ENCODE measurements at places on chromosomes 5 and 9.

DNA sequence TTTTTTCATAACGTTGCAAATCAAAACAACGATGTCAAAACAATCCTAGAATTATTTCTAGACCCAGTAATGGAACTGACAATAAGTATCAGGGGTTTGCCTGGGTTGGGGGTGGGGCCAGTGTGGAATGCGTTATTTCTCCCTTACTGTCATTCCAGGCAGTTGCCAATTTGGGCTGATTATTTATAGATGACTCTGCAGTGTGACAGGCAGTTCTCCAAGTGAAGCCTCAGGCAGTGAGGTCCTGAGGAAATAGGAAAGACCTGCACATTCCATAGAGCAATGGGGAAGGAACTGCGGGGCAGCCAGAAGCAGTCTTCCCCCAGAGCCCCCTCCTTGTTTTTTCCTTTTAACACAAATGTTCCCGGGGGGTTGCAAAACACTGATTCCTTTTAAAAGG, 179.0 kb downstream of the YTHDC2 start:
- no peaks in the 10 kb centered on the region for H3K27me3 ChIP-seq
- H3K27ac ChIP-seq: no peak overlapping the region
- DNase-seq: no peak
- no peaks in the 10 kb centered on the region for H3K36me3 ChIP-seq

GRCh38 chr5:117242028-117242427, 667.4 kb upstream of the SEMA6A start:
- H3K4me1 ChIP-seq: peaks cover 32% of the 10 kb centered on the region
- H3K4me3 ChIP-seq: no peak overlapping the region
- H3K27me3 ChIP-seq: no peaks in the 10 kb centered on the region
- no peaks in the 10 kb centered on the region for H3K36me3 ChIP-seq
- no peak for DNase-seq
- no peak overlapping the region for H3K27ac ChIP-seq

GRCh38 chr5:8730194-8730593, 815.7 kb downstream of the SEMA5A start:
- H3K4me3 ChIP-seq: no peak overlapping the region
- H3K27ac ChIP-seq: no peak overlapping the region
- no peak for DNase-seq
- no peaks in the 10 kb centered on the region for H3K36me3 ChIP-seq
- H3K4me1 ChIP-seq: no peaks in the 10 kb centered on the region
- no peaks in the 10 kb centered on the region for H3K27me3 ChIP-seq

GRCh38 chr5:168001318-168001717, 290.1 kb upstream of the WWC1 start:
- no peaks in the 10 kb centered on the region for H3K27me3 ChIP-seq
- DNase-seq: no peak
- no peak overlapping the region for H3K27ac ChIP-seq
- H3K4me1 ChIP-seq: peaks cover 52% of the 10 kb centered on the region

- H3K27me3 ChIP-seq: no peaks in the 10 kb centered on the region
- no peak overlapping the region for H3K27ac ChIP-seq
- no peaks in the 10 kb centered on the region for H3K36me3 ChIP-seq
- H3K4me3 ChIP-seq: no peak overlapping the region
- peaks cover 10% of the 10 kb centered on the region for H3K4me1 ChIP-seq
These were observed 307.8 kb upstream of the SGCD start for GRCh38 chr5:156019130-156019529.

GRCh38 chr5:119264186-119264585, 91.6 kb upstream of the TNFAIP8 start:
- H3K4me3 ChIP-seq: no peak overlapping the region
- H3K27ac ChIP-seq: peak overlapping the region; percentile 78

- peaks cover 62% of the 10 kb centered on the region for H3K27me3 ChIP-seq
- peak overlapping the region; percentile 30 for H3K4me3 ChIP-seq
- H3K27ac ChIP-seq: no peak overlapping the region
- H3K36me3 ChIP-seq: no peaks in the 10 kb centered on the region
- DNase-seq: no peak
These were observed 2.4 kb downstream of the PRRX2 start for GRCh38 chr9:129667850-129668249.

GRCh38 chr9:10127867-10128266, 484.9 kb downstream of the PTPRD start:
- H3K4me1 ChIP-seq: no peaks in the 10 kb centered on the region
- DNase-seq: no peak
- H3K36me3 ChIP-seq: no peaks in the 10 kb centered on the region
- no peak overlapping the region for H3K4me3 ChIP-seq

DNA sequence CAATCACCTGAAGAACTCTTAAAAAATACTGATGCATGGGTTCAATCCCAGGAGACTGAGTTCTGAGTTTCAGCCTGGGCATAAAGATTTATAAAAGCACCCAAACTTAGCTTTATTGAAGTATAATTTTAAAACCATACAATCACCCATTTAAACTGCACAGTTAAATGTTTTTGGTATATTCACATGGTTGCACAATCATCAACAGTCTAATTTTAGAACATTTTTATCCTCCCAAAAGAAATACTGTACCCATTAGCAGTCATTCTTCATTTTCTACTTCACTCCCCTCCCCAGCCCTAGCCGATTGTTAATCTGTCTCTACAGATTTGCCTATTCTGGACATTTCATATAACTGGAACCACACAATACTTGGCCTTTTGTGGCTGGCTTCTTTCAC, 141.7 kb downstream of the ARSB start:
- no peak overlapping the region for H3K27ac ChIP-seq
- peaks cover 17% of the 10 kb centered on the region for H3K36me3 ChIP-seq
- peaks cover 5% of the 10 kb centered on the region for H3K4me1 ChIP-seq
- H3K4me3 ChIP-seq: no peak overlapping the region
- no peak for DNase-seq
- H3K27me3 ChIP-seq: no peaks in the 10 kb centered on the region

DNA sequence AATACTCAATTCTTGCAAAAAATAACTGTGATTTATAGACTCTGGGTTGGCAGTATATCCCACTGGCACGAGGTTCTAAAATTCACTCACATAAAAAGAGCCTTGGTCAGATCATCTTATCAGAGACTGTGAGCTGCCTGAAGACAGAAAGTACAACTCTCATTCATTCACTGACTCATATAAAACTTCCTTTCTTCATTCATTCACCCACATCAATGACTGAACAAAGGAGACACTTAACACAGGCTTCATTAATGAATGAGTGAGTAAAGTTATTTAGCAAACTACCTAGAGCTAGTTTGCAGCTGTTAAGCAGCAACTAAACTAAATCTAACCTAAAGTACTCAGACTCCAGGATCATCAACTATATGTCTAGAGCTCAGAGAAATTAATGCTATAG, 214.7 kb downstream of the DENND1A start:
- peaks cover 4% of the 10 kb centered on the region for H3K36me3 ChIP-seq
- no peak overlapping the region for H3K27ac ChIP-seq
- no peak overlapping the region for H3K4me3 ChIP-seq

GRCh38 chr9:136345281-136346156, 18.0 kb downstream of the DNLZ start:
- no peaks in the 10 kb centered on the region for H3K36me3 ChIP-seq
- no peaks in the 10 kb centered on the region for H3K27me3 ChIP-seq
- H3K4me3 ChIP-seq: no peak overlapping the region
- H3K27ac ChIP-seq: no peak overlapping the region
- peaks cover 10% of the 10 kb centered on the region for H3K4me1 ChIP-seq

DNA sequence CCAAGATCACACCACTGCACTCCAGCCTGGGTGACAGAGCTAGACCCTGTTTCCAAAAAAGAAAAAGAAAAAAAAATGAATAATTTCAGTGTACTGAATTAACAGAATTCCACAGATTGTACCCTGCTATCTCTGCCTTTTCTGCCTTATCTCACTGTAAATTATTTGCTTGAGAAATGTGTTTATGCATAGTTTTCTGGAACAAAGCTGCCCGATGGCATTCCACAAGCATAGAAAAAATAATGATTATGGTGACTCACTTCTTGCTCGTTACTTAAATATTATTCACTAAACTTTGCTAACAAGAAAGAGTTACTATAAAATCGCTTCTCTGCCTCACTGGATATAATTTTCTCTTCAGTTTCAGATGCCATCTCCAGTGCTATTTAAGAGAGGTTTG, 88.7 kb upstream of the FAM169A start:
- H3K4me1 ChIP-seq: peaks cover 39% of the 10 kb centered on the region
- no peak for DNase-seq
- H3K36me3 ChIP-seq: peaks cover 3% of the 10 kb centered on the region
- H3K4me3 ChIP-seq: no peak overlapping the region

DNA sequence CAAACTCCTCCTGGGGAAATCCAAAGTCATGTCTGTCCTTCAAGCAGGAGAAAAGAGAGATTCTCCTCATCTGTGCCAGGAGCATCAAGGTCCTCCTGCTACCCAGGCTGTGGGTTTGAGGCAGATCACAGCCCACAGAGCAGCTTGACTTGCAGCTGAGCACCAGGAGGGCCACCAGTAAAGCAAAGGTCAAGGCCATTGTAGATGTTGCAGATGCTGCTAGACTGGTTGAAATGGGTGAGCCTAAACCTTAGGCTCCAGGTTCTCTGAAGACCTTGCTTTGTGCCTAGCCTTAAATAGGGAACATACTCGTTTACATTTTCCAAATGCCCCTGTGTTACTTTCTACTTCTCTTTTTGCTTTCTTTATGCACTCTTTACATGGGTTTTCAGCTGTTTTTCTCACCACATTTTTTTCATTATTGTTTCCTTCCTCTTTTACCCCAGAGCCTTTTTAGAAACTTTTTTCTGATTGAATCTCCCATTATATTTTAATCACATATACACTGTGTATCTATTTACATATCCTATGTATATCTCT, at the start of gene IFNA2:
TSS of gene IFNA2 (minus strand) at position 268 of the 540 bp plus-strand sequence. CDS start at position 199, 69 bp downstream.
- DNase-seq: no peak
- peaks cover 4% of the 10 kb centered on the region for H3K4me1 ChIP-seq
- peaks cover under 1% of the 10 kb centered on the region for H3K27me3 ChIP-seq
- no peak within 1 kb of the TSS for H3K4me3 ChIP-seq
- H3K36me3 ChIP-seq: no peaks in the 10 kb centered on the region
- H3K27ac ChIP-seq: no peak within 1 kb of the TSS

GRCh38 chr9:37784291-37784615, 611 bp downstream of the EXOSC3 start:
- peak overlapping the region; percentile 98 for H3K4me3 ChIP-seq
- peaks cover 19% of the 10 kb centered on the region for H3K4me1 ChIP-seq
- H3K36me3 ChIP-seq: peaks cover 12% of the 10 kb centered on the region
- H3K27me3 ChIP-seq: no peaks in the 10 kb centered on the region
- no peak for DNase-seq

- no peak for DNase-seq
- no peak overlapping the region for H3K4me3 ChIP-seq
- H3K36me3 ChIP-seq: no peaks in the 10 kb centered on the region
- no peaks in the 10 kb centered on the region for H3K27me3 ChIP-seq
These were observed 262.1 kb upstream of the KLF4 start for GRCh38 chr9:107751567-107752210.

GRCh38 chr5:102681403-102681983, 73.6 kb upstream of the PAM start:
- peaks cover 1% of the 10 kb centered on the region for H3K4me1 ChIP-seq
- H3K27ac ChIP-seq: no peak overlapping the region
- peak; percentile 52 for DNase-seq
- H3K4me3 ChIP-seq: no peak overlapping the region
- no peaks in the 10 kb centered on the region for H3K36me3 ChIP-seq

DNA sequence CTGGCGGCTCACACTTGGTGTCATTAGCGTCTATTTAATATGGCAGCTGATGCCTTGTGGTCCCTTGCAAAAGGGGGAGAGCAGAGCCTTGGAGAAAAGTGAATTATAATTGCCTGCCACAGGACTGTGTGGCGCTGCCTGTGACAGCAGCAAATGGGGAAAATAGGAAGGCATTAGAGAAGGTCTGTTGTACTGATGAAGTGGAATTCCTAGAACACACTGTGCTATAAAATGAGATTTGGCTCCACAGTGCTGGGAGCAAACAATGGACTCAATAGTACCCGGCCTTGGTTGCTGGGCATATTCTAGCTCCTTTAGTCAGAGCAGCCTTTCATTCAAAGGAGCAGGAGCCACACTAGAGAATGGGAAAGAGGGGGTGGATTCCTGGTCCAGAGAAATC, 21.3 kb downstream of the SEMA6A start:
- peaks cover 45% of the 10 kb centered on the region for H3K4me1 ChIP-seq
- H3K27me3 ChIP-seq: no peaks in the 10 kb centered on the region
- no peak overlapping the region for H3K27ac ChIP-seq
- no peak overlapping the region for H3K4me3 ChIP-seq
- DNase-seq: no peak

DNA sequence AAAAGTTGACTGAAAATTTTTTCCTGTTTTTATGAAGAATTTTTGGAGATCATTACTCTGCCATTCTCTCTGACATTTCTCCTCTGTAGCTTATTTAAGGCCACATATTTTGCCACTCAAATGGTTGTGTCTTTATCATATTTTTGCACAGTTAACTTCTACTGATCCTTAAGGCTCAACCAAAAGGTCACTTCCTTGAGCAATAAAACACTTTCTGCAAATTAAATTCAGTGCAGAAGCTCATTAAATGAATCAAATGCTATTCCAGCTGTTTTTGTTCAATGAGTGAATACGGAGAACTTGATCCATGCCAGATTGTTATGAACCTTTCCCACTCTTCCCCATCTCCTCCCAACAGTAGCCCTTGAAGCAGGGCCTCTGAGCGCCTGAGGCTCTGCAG, 93.8 kb upstream of the EPB41L4A start:
- H3K4me1 ChIP-seq: no peaks in the 10 kb centered on the region
- H3K4me3 ChIP-seq: no peak overlapping the region
- DNase-seq: no peak
- H3K27ac ChIP-seq: no peak overlapping the region

DNA sequence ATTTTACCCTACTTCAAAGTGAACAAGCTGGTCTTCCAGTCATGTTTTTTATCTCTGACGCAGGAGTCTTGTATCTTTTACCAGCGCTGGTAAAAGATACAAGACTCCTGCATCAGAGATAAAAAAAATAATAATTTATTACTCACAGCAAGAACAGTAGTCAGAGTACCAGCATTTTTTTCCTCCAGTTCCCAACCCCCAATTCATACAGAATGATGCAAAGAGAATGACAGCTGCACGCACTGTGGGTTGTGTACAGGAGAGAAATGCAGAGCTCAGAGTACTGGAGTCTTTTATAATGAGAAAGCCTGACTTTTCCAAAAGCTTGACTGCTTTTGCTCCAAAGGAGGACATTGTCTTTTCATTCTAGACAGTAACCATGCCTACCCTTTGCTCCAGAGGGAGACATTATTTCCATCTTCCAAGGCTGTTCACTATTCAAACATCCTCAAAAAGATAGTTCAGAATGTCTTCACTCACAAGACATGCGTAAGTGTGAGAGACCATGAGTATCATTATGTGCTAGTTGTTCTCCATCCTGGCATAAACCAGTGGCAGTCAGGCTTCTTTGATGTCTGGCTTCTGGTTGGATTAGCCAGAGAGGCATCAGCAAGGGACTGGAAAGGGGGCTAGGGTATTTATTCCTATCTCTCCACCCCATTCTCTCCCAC, 14.3 kb upstream of the RANBP6 start:
- no peak for DNase-seq
- H3K4me3 ChIP-seq: no peak overlapping the region
- H3K36me3 ChIP-seq: no peaks in the 10 kb centered on the region
- no peak overlapping the region for H3K27ac ChIP-seq

All from mesothelial cell of epicardium (in vitro differentiated cells).